Adrenal gland (tissue), 19 donors: ENCODE measurements at places on chromosomes 3 and 15. TPM values are rescaled to one million over a fixed set of nuclear protein-coding genes. Genes with fewer than 3 reads are reported as not detected.

DNA sequence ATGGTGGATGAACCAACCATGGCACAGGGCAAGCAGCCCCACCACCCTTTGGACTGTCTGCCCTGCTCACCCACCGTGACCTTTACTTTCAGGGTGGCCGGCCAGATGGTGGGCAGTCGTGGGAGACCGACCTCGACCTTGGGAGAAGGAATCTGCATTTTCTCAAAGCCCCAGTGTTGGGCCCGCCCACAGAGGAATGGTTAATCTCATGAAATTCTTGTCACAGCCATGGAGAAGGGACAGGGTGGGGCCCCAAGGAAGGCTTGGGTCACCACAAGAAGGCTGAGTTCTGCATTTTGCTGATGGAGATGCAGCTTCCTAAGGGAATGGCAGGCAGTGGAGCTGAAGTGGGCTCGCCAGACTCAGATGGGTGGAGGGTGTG is 2.9 kb downstream of the PLXND1 start:
- peaks cover 14% of the 10 kb centered on the region for H3K4me1 ChIP-seq
- H3K27me3 ChIP-seq = no peaks in the 10 kb centered on the region
- peak overlapping the region; percentile 49 for H3K27ac ChIP-seq
- no peaks in the 10 kb centered on the region for H3K36me3 ChIP-seq
- H3K4me3 ChIP-seq = peak overlapping the region; percentile 82
- no peak for DNase-seq

GRCh38 chr3:152317956-152318355 is 49.2 kb downstream of the MBNL1 start:
- H3K4me1 ChIP-seq = no peaks in the 10 kb centered on the region
- H3K36me3 ChIP-seq = no peaks in the 10 kb centered on the region
- H3K4me3 ChIP-seq = no peak overlapping the region
- H3K27me3 ChIP-seq = no peaks in the 10 kb centered on the region
- no peak overlapping the region for H3K27ac ChIP-seq

- no peak overlapping the region for H3K4me3 ChIP-seq
- DNase-seq = no peak
- no peak overlapping the region for H3K27ac ChIP-seq
- no peaks in the 10 kb centered on the region for H3K36me3 ChIP-seq
Measured at GRCh38 chr3:31170932-31171670, 276.6 kb upstream of the GADL1 start.

DNA sequence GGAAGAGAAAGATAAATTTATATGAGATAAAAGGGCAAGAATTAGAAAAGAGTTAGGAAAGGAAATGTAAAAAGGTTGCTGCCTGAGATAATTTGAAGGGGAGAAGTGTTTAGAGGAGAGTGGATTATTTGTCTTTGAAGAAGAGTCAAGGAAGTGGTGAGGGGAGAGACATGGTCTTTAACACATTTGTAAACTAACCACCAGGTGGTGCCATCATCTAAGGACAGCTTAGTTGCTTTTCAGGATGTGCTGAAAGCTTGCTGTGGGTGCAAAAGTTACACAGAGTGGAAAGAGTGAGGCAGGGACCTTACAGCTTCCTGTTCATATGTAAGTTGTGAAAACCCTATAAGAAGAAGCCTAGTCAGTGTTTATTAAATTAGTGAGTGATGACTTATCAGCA is 114.1 kb upstream of the DNAJC19 start:
- no peaks in the 10 kb centered on the region for H3K4me1 ChIP-seq
- no peak overlapping the region for H3K4me3 ChIP-seq
- no peak for DNase-seq
- H3K27ac ChIP-seq = no peak overlapping the region

DNA sequence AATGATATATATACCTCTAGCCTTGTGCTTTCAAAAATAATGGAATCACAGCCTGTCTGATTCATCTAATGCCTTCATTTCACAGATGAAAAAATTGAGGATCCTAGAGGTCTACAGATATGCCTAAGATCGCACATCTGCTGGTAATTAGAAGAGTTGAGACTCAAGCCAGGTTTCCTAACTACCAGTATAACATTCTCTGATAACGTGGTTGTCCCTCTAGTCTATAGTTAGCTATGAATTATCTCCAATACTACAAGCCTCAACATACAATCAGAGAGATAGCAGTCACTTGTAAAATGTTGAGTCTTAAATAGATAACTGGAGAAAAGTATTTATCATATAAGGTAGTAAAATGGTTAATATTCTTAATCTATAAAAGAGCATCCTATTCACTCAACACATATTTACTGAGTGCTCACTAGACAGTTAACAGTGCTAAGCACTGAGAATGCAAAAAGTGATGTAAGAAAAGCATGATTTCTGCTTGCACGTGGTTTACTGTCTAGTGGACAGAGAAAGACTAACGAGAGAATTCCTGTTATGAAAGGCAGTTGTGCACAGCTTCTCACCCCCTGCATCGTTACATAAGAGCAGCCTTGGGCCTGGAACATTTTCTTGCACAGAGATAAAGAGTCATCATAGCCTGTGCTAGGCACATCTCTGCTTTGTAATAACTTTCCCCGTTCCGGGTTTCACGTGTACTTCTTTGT is 4.9 kb upstream of the ENTPD3 start:
- H3K27me3 ChIP-seq = peaks cover under 1% of the 10 kb centered on the region
- H3K4me3 ChIP-seq = no peak overlapping the region
- no peaks in the 10 kb centered on the region for H3K36me3 ChIP-seq
- H3K4me1 ChIP-seq = no peaks in the 10 kb centered on the region
- no peak for DNase-seq

GRCh38 chr3:170802164-170803151 is 67.5 kb downstream of the RPL22L1 start:
- no peaks in the 10 kb centered on the region for H3K36me3 ChIP-seq

DNA sequence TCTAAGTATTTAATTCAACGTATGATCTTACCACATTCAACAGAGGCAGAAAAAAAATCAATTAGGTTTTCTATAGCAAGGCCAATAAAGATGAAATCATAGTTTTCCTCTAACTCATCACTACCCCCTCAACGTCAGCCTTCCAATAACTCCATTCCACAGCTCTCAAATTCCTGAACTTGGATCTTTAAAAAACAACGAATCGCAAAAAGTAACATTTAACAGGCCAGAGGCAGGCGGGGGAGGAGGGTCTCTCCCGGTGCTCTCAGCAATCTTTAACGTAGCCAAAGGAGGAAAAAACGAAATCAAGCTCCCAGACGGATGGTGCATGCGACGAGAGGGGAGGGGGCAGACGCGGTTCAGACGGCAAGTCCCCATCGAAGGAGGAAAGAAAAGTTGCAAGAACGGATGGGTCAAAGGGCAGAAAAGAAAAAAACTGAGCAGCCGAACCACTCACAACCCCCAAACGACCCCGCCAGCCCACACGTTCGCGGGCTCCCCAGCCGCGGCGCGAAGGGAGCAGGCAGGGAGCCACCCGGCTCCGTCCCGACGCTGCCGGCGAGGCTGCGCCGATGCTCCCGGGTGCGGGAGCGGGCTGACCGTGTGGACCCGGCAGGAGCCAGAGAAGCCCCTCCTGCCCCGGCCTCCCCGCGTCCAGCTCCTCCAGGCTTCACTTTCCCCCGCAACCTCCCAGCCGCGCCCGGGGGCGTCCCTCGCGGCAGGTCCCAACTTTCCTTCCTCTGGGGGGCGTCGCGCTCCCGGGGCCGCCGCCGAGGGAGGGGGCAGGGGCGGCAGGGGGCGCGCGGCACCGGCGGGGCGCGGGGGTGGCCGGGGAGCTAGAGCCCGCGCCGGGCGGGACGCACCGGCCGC is 703 bp downstream of the PEAK1 start:
- peak; percentile 34 for DNase-seq
- H3K4me3 ChIP-seq = peak overlapping the region; percentile 33
- H3K4me1 ChIP-seq = peaks cover 65% of the 10 kb centered on the region
- H3K36me3 ChIP-seq = no peaks in the 10 kb centered on the region
- H3K27me3 ChIP-seq = no peaks in the 10 kb centered on the region

DNA sequence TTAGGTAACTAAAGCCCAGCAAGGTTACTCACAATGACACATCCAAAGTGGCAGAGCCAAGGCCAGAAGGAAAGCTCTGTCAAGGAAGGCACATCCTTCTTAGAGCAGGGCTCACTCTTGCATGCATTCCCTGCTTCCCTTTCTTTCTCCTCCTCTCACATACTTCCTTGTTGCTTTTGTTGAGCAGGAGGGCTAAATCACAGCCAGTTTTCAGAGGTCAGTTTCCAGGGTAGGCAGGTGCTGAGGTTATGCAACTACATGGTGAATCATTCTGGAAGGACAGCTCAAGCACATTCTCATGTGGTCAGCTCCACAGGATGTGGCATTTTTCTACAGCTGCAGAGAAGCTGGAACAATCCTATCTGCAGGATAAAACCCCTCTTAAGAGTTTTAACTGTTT is 275.6 kb downstream of the ZNF621 start:
- no peaks in the 10 kb centered on the region for H3K36me3 ChIP-seq
- peaks cover 8% of the 10 kb centered on the region for H3K4me1 ChIP-seq
- peak; percentile 69 for DNase-seq
- no peak overlapping the region for H3K4me3 ChIP-seq

DNA sequence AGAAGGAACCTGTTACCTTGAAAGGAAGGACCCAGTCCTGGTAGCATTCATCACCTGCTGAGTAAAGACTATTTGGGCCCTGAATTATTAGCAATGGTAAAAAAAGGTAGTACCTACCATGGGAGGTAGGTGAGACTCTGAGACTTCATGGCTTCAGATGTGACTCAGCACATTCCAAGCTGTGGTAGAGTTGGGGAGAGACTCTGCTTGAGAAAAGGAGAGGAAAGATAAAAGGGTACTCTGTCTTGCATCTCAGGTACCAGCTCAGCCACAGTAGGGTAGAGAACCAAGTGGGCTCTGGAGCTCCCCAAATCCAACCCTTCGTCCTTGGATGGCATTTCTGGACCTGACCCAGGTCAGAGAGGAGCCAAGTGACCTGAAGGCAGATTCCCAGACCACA is 430.4 kb downstream of the TBL1XR1 start:
- H3K27me3 ChIP-seq = no peaks in the 10 kb centered on the region
- H3K4me3 ChIP-seq = no peak overlapping the region
- no peaks in the 10 kb centered on the region for H3K4me1 ChIP-seq
- DNase-seq = no peak
- H3K36me3 ChIP-seq = no peaks in the 10 kb centered on the region

The TMCO5A gene
- not detected for polyA plus RNA-seq

The DNAJA4 gene
- 19.8 TPM for polyA plus RNA-seq

- peak overlapping the region; percentile 4 for H3K27ac ChIP-seq
- H3K27me3 ChIP-seq = no peaks in the 10 kb centered on the region
- H3K4me1 ChIP-seq = peaks cover 9% of the 10 kb centered on the region
- DNase-seq = no peak
Measured at GRCh38 chr3:161035711-161036110, 69.4 kb downstream of the B3GALNT1 start.

The HGD gene
- 1.1 TPM for polyA plus RNA-seq

The COL6A5 gene
- not detected for polyA plus RNA-seq

DNA sequence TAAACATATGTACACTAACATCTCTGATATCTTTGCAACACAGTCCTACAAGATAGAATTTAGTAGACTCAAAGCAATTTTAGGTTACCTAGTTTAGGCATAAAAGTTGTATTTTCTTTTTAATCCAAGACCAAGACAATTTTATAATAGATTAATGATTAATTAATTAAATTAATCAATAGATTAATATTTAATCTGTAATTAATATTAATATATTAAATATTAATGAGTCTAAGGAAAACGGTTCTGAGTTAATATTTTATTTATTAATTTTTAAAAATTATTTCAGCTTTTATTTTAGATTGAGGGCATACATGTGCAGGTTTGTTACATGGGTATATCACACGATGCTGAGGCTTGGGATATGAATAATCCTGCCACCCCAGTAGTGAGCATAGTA is 49.0 kb downstream of the EHHADH start:
- no peak overlapping the region for H3K4me3 ChIP-seq
- no peaks in the 10 kb centered on the region for H3K36me3 ChIP-seq
- no peak for DNase-seq
- no peak overlapping the region for H3K27ac ChIP-seq
- no peaks in the 10 kb centered on the region for H3K27me3 ChIP-seq

GRCh38 chr15:64236156-64236894 is 73.5 kb upstream of the PPIB start:
- no peak overlapping the region for H3K4me3 ChIP-seq
- H3K27me3 ChIP-seq = no peaks in the 10 kb centered on the region
- no peak for DNase-seq
- peaks cover 19% of the 10 kb centered on the region for H3K4me1 ChIP-seq
- no peaks in the 10 kb centered on the region for H3K36me3 ChIP-seq

DNA sequence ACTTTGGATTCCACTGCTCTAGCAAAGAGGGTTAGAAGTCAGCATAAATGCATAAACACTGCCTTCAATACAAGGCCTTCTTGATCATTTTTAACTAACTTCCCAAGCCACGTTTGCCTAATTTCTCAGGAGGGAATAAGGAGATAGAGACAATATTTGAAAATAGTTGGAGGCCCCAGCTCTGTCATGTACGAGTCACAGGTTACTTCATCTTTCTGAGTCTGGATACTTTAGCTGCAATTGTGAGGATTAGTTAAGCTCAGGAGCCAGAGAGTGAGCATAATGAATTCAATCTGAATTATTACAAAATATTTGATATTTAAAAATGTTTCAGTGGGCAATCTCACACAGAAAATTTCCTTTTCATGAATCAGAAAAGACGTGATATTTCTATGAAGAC is 298.9 kb downstream of the SHOX2 start:
- no peak overlapping the region for H3K27ac ChIP-seq
- no peaks in the 10 kb centered on the region for H3K27me3 ChIP-seq
- DNase-seq = no peak
- no peaks in the 10 kb centered on the region for H3K4me1 ChIP-seq
- H3K4me3 ChIP-seq = no peak overlapping the region
- no peaks in the 10 kb centered on the region for H3K36me3 ChIP-seq

GRCh38 chr15:60162968-60163355 is 158.9 kb downstream of the FOXB1 start:
- no peak overlapping the region for H3K27ac ChIP-seq
- DNase-seq = no peak
- no peaks in the 10 kb centered on the region for H3K4me1 ChIP-seq
- no peaks in the 10 kb centered on the region for H3K36me3 ChIP-seq

- no peaks in the 10 kb centered on the region for H3K36me3 ChIP-seq
- H3K27ac ChIP-seq = peak within 1 kb of the TSS; percentile 45
- H3K27me3 ChIP-seq = no peaks in the 10 kb centered on the region
- DNase-seq = peak; percentile 78
- peaks cover 30% of the 10 kb centered on the region for H3K4me1 ChIP-seq
Measured at GRCh38 chr15:64911311-64912186, at the start of gene ANKDD1A. ANKDD1A (plus strand) TSS chr15:64911902; CDS start chr15:64911931, 29 bp downstream.

- H3K4me3 ChIP-seq = no peak overlapping the region
- no peak overlapping the region for H3K27ac ChIP-seq
- peaks cover 5% of the 10 kb centered on the region for H3K27me3 ChIP-seq
- H3K4me1 ChIP-seq = peaks cover 3% of the 10 kb centered on the region
- no peak for DNase-seq
- H3K36me3 ChIP-seq = no peaks in the 10 kb centered on the region
Measured at GRCh38 chr15:96362755-96363651, 32.5 kb downstream of the NR2F2 start.

GRCh38 chr3:37283011-37283410 is 108.6 kb upstream of the LRRFIP2 start:
- H3K36me3 ChIP-seq = peaks cover 25% of the 10 kb centered on the region
- no peak for DNase-seq
- H3K27me3 ChIP-seq = no peaks in the 10 kb centered on the region
- no peak overlapping the region for H3K27ac ChIP-seq

The CLDN1 gene
- 39.3 TPM for polyA plus RNA-seq
